ENCODE measurements at places on chromosomes 4 and X.

- DNase-seq: no peak
These were observed 248.3 kb downstream of the DHRSX start for GRCh38 chrX:2252331-2253065.

DNA sequence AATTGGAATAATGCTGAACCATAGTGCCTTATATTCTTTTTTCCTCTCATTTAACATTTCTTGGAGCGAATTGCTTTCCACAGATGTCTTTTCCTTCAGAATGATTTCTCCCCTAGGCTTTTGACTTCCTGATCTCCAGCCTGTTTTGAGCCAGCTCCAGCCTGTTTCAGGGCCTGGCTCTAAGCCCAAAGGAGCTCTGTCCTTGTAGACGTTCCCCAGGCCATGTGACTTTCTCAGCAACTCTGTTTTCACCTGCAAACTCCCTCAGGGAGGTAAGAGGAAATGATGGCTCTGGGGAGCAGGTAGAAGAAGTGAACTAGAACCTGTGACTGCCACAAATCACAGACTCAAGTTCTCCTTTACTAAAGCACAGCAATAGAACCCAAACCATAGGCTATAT lies 89.1 kb downstream of the AKAP4 start:
- DNase-seq: no peak

GRCh38 chr4:84498935-84499623 lies at the start of gene NKX6-1:
Gene NKX6-1, minus strand, starts transcription at chr4:84499292. Its CDS starts 1,064 bp downstream, at chr4:84498228.
- peak; percentile 53 for DNase-seq

GRCh38 chr4:126513596-126513995 lies 1119.2 kb upstream of the INTU start:
- DNase-seq: no peak

DNA sequence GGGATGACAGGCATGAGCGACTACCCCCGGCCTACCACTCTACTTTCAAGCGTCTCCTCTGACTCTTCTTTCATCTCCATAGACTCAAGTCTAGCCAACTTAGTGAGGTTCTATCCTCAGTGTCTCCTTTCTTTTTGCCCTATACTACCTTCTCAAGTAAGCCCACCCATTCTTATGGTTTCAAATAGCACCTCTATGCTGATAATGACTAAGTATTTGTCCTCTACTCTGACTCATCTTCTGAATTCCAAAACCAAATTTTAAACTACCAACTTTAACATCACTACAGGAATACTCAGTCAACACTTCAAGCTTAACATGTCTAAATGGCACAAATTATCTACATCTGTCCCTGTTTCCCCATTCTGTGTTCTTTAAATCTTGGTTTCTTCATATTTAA lies 47.8 kb downstream of the ELF2 start:
- DNase-seq: no peak

GRCh38 chr4:184921456-184921855 lies 95.7 kb upstream of the ACSL1 start:
- no peak for DNase-seq

- no peak for DNase-seq
These were observed 1.2 kb downstream of the NPNT start for GRCh38 chr4:105896461-105896942.

GRCh38 chrX:107465932-107466620 lies 16.6 kb downstream of the FRMPD3 start:
- no peak for DNase-seq

GRCh38 chrX:124548571-124548970 lies 202.2 kb downstream of the SH2D1A start:
- no peak for DNase-seq

DNA sequence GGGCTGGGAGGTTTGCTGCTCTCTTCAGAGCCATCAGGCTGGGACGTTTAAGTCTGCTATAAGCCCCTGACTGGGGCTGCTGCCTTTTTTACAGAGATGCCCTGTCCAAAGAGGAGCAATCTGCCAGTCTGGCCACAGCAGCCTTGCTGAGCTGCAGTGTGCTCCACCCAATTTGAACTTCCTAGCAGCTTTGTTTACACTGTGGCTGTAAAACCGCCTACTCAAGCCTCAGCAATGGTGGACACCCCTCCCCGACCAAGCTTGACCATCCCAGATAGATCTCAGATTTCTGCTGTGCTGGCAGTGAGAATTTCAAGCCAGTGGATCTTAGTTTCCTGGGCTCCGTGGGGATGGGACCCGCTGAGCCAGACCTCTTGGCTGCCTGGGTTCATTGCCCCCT lies 40.7 kb downstream of the SPATA18 start:
- no peak for DNase-seq

- no peak for DNase-seq
These were observed 378.3 kb downstream of the PPP1R2C start for GRCh38 chrX:42399632-42400024.

DNA sequence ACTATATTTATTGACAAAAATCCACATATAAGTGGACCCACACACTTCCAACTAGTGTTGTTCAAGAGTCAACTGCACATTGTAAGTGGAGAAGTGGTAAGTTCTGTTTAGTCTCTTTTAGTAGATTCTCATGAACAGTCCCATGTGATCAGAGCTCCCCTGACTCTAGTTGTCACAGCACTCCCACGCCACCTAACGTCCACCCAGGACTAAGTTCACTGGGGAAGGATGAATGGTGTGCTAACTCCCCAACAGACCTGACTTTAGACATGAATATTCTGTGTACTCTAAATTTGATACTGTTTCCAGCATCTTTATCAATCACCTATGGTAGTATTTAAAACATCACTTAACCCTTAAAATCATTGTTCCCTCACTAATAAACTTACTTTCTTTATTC lies 59.8 kb downstream of the PACRGL start:
- DNase-seq: peak; percentile 1

DNA sequence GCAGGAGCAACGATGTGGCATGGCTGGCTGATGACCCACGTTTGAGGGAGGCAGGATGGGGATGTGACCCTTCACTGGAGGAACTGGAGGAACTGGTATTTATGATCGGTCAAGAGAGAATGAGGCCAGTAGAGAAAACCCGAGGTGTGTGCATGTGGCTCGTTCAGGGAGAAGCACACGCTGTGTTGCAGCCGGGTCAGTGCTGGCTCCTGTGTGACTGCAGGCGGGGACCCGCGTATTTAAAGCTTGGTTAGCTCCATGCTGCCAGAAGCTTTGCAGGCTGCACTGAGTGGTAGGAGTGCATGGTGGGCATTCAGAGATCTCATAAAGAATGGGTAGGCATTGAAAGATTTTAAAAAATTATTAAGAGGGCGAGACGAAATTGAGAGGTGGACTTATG lies 52.1 kb downstream of the NELFA start:
- no peak for DNase-seq

GRCh38 chr4:63505714-63506460 lies 903.4 kb downstream of the TECRL start:
- DNase-seq: no peak

GRCh38 chr4:108453366-108453765 lies 167.0 kb upstream of the RPL34 start:
- no peak for DNase-seq

GRCh38 chr4:7610022-7610670 lies 175.4 kb upstream of the PSAPL1 start:
- no peak for DNase-seq

DNA sequence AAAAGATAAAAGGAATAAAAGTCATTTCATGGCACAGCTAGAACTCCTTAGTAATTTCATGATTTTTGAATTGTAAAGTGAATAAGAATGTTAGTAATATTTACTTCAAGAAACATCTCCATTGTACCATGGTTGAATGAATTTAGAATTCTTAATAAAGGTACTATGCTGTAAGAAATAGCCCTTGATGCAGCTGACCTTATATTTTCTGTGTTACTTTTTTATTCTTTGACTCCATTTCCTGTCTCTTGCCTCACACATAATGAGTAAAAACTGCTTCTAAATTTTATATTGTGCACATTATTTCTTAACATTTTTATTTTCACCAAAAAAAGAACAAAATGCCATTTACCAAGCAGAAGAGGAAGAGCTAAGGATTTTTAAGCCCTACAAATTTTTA lies 81.9 kb upstream of the PDHA2 start:
- DNase-seq: no peak

DNA sequence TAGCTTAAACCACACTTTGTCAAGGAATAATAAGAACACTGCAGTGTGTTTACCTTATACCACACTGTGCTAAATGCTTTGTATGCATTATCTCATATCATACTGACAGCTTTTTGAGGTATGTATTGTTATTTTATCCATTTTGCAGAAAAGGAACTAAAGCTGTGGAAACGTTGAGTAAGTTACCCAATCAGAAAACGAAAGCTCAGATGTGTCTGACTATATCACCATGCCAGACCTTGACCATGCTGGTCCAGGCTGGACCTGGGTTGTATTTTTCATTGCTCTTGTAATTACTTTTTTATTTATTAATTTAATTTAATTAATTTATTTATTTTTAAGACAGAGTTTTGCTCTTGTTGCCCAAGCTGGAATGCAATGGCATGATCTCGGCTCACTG lies 2.1 kb downstream of the HSD17B11 start:
- no peak for DNase-seq

- no peak for DNase-seq
These were observed 68.3 kb downstream of the REELD1 start for GRCh38 chr4:146282657-146283056.

DNA sequence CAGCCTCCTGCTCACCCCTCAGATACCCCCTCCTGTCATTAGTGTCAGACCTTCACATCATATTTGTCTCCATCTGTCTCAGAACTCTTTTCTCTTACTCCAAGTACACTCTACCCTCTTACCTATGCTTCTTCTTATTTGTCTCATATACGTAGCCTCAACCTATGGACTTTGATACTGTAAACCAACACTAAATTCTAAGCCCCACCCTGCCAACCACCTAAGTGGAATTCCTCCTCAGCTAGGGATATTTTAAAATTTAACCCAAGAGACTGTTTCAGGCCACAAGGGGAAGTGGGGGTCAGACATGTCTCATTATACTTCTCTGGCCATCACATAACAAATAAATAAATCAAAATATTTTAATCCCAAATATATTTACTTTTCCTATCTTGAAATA lies 778.1 kb upstream of the GRID2 start:
- DNase-seq: no peak

DNA sequence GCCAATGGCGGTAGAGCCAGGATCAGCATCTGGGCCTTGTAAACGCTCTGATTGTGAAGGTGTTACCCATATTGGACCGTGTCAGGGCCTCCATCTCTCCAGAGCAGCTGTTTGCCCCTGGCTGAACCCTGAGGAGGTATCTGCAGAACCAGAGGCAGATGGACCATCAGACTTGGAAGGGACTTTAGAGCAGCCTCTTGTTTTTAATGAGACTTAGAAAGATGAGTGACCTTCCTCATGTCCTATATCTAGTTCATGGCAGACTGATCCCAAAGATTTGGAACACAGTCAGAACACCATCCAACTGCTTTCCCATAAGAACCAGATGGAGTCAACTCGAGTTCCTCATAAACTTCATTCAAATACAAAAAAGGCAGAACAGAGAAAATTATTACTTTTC lies 135.1 kb upstream of the MSX1 start:
- no peak for DNase-seq

DNA sequence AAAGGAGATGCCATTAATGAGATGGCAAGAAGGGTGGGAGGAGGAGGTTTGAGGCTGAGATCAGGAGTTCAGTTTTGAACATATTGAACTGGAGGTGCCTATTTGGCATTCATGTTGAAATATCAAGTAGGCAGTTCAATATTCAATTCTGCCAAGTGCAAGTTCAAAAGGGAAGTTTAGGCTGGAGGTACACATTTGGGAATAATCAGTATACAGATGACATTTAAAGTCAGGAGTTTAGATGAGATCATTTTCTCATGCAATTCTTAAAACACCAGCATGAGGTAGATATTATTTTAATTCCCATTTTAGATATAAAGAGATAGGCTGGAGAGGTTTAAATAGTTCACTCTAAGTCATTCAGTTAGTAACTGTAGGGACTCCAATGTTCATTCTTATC lies 26.1 kb downstream of the COQ2 start:
- no peak for DNase-seq

DNA sequence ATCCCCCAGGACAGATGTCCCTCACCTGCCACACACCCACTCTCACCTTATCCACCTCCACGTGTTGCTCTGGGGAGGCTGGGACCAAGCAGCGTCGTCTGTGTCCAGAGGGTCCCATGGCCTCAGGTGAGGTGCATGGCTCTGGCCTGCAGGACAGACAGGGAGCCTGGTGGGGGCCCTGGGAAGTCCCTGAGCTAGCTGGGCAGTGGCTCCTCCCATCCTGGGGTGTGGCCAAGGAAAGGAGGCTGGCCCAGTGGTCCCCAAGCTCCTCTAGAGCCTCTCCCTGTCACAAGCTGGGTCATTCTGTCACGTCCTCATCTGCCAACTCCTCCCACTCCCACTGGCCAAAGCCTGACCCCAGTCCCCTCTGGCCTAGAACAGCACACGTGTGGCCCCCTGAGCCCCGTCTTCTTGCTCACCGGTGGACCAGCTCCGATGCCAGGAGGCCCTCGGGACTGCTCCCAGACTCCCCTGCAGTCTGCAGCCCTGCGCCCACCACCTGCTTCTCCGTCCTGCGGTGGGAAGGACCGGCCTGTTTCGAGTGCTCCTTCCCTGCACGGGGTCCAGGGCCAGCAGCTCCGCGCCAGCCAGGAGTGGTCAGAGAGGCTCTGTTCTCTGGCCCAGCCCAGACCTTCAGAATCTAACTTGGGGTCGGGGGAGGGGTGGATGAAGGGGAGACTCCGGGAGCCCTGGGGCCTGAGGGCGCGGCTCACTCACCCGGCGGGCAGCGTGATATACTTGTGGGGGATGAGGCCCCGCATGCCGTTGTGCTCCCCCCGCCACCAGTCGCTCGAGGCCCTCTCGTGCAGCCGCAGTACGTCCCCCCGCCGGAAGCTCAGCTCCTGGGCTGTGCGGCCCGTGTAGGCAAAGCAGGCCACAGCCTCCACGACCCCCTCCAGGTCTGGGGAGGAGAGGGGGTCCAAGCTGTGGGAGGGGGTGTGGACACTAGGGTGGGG lies 4.8 kb downstream of the AVPR2 start:
- DNase-seq: no peak

- no peak for DNase-seq
These were observed 198.0 kb upstream of the MAMLD1 start for GRCh38 chrX:150164971-150165600.

- no peak for DNase-seq
These were observed 61.1 kb downstream of the HDX start for GRCh38 chrX:84441143-84441542.

GRCh38 chrX:133742602-133743305 lies 242.6 kb downstream of the GPC3 start:
- no peak for DNase-seq

- peak; percentile 54 for DNase-seq
These were observed at the start of gene PABPC5 for GRCh38 chrX:91434351-91435168. Gene PABPC5, plus strand, starts transcription at chrX:91434839. Its CDS starts 739 bp downstream, at chrX:91435578.

DNA sequence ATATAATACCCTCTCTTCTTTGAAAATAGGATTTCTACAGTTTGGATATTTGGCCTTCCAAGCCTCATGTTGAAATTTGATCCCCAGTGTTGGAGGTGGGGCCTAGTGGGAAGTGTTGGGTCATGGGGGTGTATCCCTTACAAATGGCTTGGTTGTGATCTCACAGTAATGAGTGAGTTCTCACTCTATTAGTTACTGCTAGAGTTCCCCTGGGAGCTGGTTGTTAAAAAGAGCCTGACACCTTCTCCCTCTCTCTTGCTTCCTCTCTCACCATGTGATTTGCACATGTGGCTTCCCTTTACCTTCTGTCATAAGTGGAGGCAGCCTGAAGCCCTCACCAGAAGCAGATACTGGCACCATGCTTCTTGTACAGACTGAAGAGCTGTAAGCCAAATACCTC lies 73.9 kb downstream of the HDAC8 start:
- no peak for DNase-seq

GRCh38 chr4:78940752-78941151 lies 1.5 kb upstream of the PAQR3 start:
- DNase-seq: no peak

- no peak for DNase-seq
These were observed 4.8 kb downstream of the PDGFRA start for GRCh38 chr4:54233697-54234496.
